CD4-positive, alpha-beta memory T cell (primary cell): ENCODE measurements at places on chromosomes 7 and 10. TPM values are rescaled to one million over a fixed set of nuclear protein-coding genes. Genes with fewer than 3 reads are reported as not detected.

- DNase-seq, result peak; percentile 21
Measured at GRCh38 chr10:63266391-63267316, 133.5 kb downstream of the NRBF2 start.

The MMD2 gene
- not detected for polyA plus RNA-seq

- peak; percentile 15 for DNase-seq
Measured at GRCh38 chr7:6530626-6531491, 20.4 kb downstream of the GRID2IP start.

- DNase-seq, result no peak
Measured at GRCh38 chr10:10731366-10731765, 286.3 kb upstream of the CELF2 start.

GRCh38 chr7:74092964-74093471 is 9.4 kb downstream of the LIMK1 start:
- no peak for DNase-seq

GRCh38 chr7:108257954-108258353 is 127.8 kb upstream of the LAMB4 start:
- DNase-seq, result no peak

The TSPAN13 gene
- 0.11 TPM for polyA plus RNA-seq

The GPRIN2 gene
- polyA plus RNA-seq, result not detected

The SOSTDC1 gene
- polyA plus RNA-seq, result not detected

GRCh38 chr10:100020142-100020885 is 10.6 kb upstream of the DNMBP start:
- no peak for DNase-seq

DNA sequence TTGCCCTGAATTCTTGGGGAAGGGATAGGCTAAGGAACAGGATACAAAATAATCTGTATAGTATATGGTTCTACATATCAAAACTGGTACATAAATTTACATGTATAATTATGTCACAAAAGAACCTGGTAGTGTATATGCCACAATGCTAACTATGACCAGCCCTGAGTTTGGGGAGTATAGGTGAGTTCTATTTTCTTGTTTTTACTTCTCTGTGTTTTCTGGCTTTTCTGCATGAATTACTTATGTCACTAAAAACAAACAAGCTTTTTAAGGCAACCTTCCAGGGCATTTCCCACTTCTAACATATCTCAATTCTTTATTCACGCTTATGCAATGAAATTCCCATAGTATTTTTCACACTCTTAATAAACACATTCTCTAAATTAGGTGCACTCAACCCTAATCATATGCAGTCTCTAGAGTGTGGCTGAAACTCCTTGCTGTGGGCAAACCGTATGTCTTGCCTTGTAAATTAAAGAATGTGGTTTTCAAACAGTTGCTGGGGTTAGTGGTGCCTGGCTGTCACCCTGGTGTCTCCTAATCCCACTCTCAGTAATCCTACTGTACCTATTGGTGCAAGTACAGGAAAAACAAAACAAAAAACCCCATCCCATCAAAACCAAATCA is 14.0 kb upstream of the INSIG1 start:
- DNase-seq, result no peak

GRCh38 chr10:3226960-3227744 is 54.6 kb upstream of the PITRM1 start:
- no peak for DNase-seq
